ENCODE measurements at places on chromosomes 2 and 18. TPM values are rescaled to one million over a fixed set of nuclear protein-coding genes. Genes with fewer than 3 reads are reported as not detected.

DNER gene
- 17.7 TPM for total RNA-seq

CCDC74A gene
- 20.2 TPM for total RNA-seq

ANKRD30BL gene
- not detected for total RNA-seq

RNPEPL1 gene
- total RNA-seq, result 23.1 TPM

SP140 gene
- 2.1 TPM for total RNA-seq

- DNase-seq, result peak; percentile 57
- H3K27me3 ChIP-seq, result no peaks in the 10 kb centered on the region
- H3K27ac ChIP-seq, result no peak overlapping the region
- peaks cover 57% of the 10 kb centered on the region for H3K4me1 ChIP-seq
- no peaks in the 10 kb centered on the region for H3K36me3 ChIP-seq
Measured at GRCh38 chr2:127101048-127101611, 5.8 kb downstream of the BIN1 start.

- peaks cover 30% of the 10 kb centered on the region for H3K4me1 ChIP-seq
- no peaks in the 10 kb centered on the region for H3K27me3 ChIP-seq
- no peak for DNase-seq
- no peak overlapping the region for H3K27ac ChIP-seq
Measured at GRCh38 chr18:5452943-5453443, 90.8 kb downstream of the EPB41L3 start.

GRCh38 chr2:197181491-197181890, 129.1 kb downstream of the ANKRD44 start:
- H3K4me3 ChIP-seq, result no peak overlapping the region
- H3K27ac ChIP-seq, result no peak overlapping the region
- H3K27me3 ChIP-seq, result no peaks in the 10 kb centered on the region
- H3K36me3 ChIP-seq, result no peaks in the 10 kb centered on the region
- DNase-seq, result no peak

- H3K4me1 ChIP-seq, result no peaks in the 10 kb centered on the region
- no peak overlapping the region for H3K27ac ChIP-seq
- H3K4me3 ChIP-seq, result no peak overlapping the region
- H3K36me3 ChIP-seq, result no peaks in the 10 kb centered on the region
- no peak for DNase-seq
- no peaks in the 10 kb centered on the region for H3K27me3 ChIP-seq
Measured at GRCh38 chr2:137091704-137092103, 326.4 kb downstream of the THSD7B start.
